ENCODE measurements at places on chromosomes 5 and 9. TPM values are rescaled to one million over a fixed set of nuclear protein-coding genes. Genes with fewer than 3 reads are reported as not detected.

DNA sequence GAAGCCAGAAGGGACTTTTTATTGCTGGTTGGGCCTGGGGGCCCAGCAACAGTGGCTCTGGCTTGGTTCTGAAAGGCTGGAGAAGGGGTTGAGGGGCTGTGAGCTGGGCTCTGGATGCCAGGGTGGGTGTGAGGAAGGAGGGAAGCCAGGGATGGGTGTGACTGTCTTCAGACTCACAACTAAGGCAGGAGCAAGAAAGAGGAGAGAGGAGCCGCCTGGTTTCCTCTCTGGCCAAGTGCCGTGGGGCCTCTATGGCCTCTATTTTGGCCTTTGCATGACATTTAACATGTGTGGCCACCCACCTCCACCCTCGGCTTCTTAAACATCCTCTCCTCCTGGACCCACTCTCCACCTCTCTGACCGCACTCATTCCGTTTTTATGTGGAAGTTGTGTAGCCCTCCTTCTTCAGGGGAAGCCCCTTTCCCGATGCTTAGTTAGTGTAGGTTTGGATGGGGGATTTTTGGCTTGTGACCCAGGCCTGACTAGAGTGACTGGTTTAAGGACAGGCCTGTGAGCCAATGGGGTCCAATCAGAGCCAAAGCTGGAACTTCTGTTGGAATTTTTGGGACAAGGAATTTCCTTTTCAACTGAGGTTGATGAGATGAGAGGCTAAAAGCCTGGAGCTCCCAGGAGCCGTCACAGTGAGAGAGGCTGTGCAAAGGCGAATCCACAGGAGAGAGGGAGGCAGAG lies 517.8 kb downstream of the CCDC171 start:
- no peak for DNase-seq

DNA sequence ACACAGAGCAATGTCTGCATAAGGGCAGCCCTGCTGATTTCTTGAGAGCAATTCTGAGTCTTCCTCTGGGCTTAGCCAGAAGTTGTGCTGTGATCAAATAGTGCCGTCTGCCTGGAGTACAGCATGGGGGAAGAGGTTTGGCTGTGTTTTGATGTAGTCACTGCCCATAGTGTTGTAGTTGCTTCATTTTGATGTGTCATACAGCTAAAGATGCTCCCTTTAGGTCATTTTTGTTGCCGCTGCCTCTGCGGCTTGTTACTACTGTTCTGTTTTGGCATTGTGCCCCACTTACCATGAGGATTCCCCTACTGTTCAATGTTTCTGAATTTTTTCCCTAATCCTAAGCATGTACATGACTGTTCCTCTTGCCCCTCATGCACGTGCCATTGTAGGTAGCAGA lies 23.0 kb downstream of the SLC36A1 start:
- DNase-seq = no peak

JAKMIP2 gene
- 1.4 TPM for total RNA-seq

CCDC152 gene
- 3.4 TPM for total RNA-seq

- DNase-seq = no peak
Observed at GRCh38 chr9:86288499-86289198, 6.3 kb upstream of the ISCA1 start.

Data from fibroblast of the aortic adventitia (primary cell).